ENCODE measurements at places on chromosomes 5 and 9.
A peak's percentile ranks its signal among the peaks of the same experiment; 100 is the strongest.

DNA sequence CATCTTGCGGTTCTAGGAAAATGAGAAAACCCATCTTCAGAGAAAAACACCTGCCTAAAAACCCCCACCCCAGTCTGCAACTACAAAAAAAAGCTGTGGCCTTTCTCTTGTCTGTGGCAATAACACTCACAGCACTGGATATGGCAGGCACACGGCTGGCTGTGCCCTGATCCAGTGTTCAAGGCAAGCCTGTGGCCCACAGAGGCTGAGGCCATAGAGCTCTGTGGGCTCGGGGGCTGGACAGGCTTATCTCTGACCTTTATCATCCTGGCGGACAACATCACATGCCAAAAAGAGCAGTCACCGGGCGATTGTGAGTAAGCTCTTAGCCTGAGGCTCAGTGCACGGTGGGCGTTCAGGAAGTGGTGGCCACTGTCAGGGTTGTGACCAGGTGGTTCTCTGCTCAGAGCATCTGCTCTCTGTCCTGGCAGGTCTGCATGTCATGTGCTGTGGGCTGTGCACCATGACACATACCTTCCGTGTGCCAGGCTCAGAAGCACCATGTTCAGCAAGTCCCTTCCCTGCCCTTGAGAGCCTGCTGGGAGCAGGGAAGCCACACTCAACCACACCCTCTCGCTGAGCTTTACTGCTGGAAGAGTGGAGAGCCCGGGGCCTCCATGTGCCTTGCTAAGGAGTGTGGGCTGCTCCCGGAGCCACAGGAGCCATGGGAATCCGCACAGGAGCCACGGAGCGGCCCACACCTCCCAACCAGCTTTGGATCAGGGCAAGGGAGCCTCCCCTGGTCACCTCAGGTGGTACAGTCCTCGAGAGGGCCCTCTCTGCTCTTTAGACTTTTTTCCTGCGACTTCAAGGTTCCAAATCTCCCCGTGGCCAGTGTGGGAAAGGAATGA is 34.6 kb upstream of the WDR38 start:
- no peak for DNase-seq

- peak; percentile 13 for DNase-seq
Measured at GRCh38 chr5:149860801-149861322, 83.7 kb downstream of the PDE6A start.

DNA sequence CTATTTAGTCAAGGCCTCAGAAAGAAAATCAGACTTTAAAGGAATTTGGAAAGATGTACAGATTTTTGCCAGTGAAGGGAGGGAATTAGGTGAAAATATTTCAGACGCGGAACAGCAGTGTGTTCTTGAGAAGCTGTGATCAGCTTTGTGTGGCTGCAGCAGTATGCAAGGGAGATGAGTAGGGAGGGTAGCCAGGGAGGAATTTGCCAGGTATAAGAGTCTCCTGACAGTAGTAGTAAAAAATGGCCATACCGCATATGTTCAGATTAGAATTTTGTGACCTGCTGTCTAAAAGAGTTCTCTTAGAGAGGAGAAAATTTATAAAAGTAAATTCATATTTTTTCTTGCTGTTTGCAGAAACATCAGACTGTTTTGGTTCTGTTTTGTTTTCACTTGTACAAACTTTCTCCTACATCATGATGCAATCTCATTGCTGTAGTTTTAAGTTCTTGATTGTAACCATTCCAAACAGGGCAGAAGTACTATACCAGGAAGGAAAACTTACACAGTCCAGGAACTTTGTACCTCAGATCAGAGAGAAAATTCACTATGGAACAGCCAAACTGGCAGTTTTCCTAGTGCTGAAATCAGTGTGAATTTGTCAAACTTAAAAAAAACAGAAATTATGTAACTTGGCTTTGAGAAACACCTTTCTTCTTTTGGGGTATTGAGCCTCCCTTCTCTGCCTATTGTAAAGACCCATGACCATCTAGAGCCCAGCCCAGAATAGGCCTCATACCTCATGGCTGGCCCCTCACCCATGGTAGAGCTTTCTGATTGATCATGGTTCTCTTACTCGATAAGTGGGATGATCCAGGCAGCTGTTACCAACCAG is 78.4 kb upstream of the NR3C1 start:
- DNase-seq, result no peak

DNA sequence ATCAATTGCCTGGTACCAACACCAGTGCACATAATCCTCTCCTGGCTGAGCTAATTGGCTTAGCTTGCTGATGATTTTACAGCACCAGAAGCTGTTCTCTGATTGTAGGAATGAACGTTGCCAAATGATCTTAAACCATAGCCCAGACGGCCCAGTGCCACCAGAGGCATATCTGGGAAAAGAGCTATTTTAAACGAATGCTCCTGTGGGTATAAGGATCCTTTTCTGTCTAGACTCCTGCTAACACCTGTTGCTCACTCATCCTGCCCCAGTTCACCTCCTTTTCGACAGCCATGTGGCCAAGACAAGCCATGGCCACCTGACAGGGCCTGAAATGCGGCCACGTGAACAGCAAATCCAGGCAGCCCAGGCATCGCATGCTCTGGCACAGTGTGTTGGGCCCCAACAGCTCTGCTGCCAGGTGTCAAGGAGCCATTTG is 289.9 kb upstream of the SLC30A5 start:
- no peak for DNase-seq

- DNase-seq, result no peak
Measured at GRCh38 chr9:12194731-12195130, 498.5 kb upstream of the TYRP1 start.

GRCh38 chr5:119427060-119427459 is 25.2 kb upstream of the HSD17B4 start:
- no peak for DNase-seq

DNA sequence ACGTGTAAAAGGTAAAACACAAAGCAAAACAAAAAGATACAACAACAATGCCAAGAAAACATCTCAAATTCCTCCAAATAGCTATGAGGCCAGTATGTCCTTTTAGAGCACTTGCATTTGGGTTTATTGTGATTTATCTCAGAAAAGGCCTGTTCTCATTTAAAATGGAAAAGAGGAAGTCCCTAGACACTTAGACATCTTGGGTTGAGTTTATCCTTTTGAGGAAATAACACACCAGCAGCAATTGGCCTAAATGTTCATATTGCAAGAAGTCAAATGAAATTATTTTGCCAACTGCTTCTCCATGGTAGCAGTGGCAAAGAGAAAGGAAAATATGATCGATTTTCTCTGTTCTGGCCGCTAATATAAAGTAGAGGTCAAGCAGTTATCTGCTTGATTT is 43.6 kb upstream of the TRMT10B start:
- DNase-seq, result no peak

- DNase-seq, result no peak
Measured at GRCh38 chr5:125484742-125485641, 738.6 kb upstream of the ZNF608 start.

DNA sequence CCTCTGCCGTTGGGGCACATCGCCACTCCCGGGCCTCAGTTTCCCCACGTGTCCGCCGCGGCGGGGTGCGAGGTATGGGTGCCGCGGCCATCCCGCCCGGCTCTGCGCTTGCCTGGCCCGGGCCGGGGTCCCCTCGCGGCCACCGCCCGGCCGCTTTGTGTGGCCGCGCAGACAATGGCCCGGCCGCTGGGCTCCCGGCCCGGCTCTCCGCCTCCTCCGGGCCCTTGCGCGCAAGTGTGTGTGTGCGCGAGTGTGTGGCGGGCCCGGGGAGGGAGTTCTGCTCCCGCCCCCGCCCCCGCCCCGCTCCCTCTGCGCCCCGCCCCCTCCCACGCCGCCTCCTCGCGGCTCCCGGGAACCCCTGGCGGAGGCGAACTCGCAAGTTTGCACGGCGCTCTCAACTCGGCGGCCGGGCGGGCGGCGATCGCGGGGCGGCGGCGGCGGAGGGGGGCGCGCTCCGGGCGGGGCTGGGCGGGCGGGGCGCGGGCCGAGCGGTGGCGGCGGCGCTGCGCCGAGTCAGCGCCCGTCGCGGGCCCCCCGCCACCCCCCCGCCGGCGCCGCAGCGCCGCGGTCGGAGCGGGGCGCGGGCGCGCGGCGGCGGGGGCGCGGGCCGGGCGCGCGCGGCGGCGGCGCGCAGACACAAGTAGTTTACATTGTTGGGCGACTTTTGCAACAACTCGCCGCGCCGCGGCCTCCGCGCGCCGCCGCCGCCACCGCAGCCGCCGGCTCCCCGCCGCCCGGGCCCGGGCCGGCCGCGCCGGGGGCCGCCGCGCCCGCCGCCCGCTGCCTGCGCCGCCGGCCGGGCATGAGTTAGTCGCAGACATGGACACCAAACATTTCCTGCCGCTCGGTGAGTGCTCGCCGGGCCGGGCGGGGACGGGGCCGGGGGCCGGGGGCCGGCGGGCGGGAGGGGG is at the start of gene RXRA:
TSS of gene RXRA (plus strand) at position 643 of the 911 bp plus-strand sequence. CDS start at position 820, 177 bp downstream.
- peak; percentile 65 for DNase-seq

GRCh38 chr9:130433168-130433946 is 11.4 kb upstream of the ASS1 start:
- DNase-seq, result peak; percentile 32

Measured in activated naive CD4-positive, alpha-beta T cell treated with Interleukin-2 at 50 U/mL for 16 hours (primary cell).